Lung (tissue), 17 donors: ENCODE measurements at places on chromosomes 1 and 21.

- no peak for DNase-seq
These were observed 132.5 kb downstream of the RWDD3 start for GRCh38 chr1:95366498-95366897.

DNA sequence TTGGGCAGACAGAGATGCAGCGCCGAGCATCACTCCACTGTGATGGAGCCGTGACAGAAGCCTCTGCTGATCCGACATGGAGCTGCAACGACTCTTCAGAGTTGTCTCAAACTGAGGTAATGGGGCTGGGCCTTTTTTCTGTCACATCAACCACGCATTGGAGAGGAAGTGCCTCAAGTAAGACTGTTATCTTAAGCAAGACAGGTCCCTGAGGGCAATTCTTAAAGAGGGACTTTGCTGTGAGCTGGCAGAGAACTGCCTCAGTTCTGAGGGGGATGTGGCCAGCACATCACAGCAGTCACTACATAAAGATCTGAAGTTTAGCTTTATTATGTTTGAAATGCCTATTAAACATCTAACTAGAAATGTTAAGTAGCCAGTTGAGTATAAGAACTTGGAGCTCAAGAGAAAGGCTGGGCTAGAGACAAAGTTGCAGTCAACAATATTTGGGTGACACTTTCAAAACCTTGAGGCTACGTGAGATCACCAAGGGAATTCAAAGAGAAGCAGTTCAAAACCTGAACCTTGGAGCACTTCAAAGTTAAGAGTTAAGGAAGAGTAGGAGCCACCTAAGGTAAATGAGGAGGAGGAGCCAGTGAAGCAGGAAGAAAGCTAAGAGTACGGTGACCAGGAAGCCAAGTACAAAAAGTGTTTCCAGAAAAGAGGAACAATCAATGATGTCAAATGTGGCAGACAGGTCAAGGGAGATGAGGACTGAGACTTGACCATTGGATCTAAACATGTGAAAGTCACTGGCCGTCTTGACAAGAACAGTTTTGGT lies 54.2 kb upstream of the BCL9 start:
- no peak for DNase-seq

DNA sequence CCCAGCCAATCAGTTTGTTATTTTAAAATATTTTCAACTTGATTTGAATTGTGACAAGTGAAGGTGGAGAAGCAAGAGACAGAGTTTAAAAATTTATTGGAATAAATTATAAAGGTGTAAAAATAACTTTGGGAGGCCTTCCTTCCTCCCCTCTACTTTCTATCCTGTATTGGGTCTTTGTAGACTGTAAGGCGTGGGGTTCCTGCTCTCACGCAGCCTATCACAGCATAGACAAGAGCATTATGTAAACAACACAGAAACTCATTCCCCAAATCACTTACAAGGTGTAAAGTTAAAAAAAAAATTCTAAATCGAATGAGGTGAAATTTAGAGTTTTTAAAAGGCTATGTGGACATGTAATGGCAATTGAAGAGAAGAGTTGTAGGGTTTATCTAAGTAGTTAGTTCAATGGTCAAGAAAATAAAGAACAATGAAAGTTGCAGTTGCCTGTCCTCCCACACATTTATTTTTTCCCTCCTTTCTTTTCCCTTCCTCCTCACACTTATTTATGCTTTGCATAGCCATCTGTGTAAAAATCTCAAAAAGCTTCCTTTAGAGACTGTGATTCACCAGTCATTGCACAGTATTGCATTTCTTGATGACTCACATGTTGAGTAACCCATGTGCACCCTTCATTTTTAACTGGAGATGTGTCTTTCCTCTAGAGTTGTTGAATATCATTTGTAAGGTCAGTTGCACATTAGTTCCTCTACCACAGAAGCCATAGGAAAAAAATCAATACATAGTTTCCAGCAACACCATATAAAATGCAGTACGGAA lies 242.2 kb downstream of the PTPRC start:
- DNase-seq = no peak

- no peak for DNase-seq
These were observed 39.6 kb upstream of the CTBS start for GRCh38 chr1:84613887-84614286.

GRCh38 chr1:180787628-180788307 lies 124.9 kb upstream of the KIAA1614 start:
- DNase-seq = no peak

GRCh38 chr1:240441669-240442068 lies 170.3 kb downstream of the GREM2 start:
- no peak for DNase-seq
